Activated CD8-positive, alpha-beta memory T cell treated with anti-CD3 and anti-CD28 coated beads for 1 hour (primary cell): ENCODE measurements at places on chromosomes 5 and 9.

- DNase-seq, result no peak
These were observed 149.7 kb upstream of the FBXL17 start for GRCh38 chr5:108531367-108532128.

DNA sequence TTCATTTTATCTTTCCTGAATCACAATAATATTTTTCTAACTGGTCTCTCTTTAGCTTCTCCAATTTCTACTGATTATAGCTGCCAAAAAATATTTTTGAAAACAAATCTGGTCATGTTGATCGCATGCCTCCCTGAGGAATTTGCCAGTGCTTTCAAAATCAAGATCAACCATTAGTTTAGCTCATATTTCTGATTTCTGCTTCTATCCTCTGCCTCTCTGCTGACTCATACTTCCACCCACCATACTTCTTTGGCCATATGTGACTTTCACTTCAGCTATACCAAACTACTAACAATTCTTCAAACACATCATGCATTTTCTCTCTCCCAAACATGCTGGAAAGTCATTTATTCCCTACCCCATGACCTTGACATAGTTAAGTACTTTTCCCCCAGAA is 636.5 kb downstream of the TLE1 start:
- DNase-seq, result no peak

GRCh38 chr5:180464603-180464970 is 29.6 kb upstream of the CNOT6 start:
- no peak for DNase-seq

DNA sequence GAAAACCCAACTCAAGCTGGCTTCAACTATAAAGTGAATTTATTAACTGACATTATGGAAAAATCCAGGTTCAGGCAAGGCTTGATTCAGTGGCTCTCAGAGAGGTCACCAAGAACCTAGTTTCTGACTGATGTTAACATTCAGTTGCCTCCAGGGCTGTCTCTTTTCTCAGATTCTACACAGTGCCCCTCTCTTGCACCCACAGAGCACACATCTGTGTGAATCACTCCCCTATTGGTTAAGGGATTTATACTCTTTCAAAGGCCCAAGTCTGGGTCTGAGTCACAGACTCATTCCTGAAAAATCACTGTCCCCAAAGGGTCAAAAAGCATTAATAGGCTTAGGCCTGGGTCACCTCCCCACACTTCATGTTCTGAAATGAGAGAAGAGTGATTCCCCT is 6.2 kb upstream of the HAVCR2 start:
- no peak for DNase-seq

GRCh38 chr5:166845044-166845443 is 1446.4 kb upstream of the WWC1 start:
- DNase-seq, result no peak

DNA sequence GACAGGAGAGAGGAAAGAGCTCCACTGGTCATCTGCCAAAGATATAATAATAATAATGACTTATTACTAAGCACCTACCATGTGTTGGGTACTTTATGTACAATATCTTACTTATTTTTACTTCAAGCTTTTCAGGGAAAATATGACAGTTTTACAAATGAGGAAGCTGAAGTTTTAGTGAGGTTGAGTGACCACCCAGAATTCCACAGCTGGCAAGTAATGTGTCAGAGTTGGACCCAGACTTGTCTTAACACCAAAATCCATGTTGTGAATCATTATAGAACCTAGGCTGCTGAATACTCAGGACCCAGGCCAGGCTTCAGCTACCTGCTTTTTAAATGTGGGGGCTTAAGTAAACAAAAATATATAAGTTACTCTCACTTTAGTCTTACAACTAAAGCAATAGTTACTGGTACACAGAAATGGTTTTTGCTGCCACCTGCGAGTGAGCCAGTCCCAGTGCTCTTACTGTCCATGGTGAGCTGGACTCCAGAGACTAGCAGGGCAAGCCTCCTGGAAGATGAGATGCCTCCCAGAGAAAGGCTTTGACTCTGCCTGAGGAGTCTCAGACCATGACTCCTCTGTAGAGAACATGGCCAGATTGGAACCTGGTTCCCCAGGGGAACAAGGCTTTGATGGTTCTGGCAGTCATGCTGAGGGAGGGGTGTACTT is 29.9 kb downstream of the RUSC2 start:
- DNase-seq, result no peak

DNA sequence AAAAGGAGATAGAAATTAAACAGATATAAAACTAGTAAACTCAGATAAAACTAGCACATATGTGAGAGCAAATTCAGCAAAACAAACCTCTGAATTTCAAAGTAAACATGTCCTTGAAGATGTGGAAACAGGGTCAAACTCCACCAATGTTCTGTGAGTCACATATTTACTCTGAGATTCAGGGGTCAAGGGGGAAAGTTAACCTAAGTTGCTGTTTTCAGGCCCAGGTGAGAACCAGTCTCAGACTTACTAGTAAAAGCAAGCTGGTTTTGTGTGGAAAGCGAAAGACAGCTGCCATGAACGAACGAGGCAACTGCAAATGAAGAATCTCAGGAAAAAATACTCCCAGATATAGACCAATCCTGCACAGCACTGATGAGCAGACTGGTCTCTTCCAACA is 29.0 kb downstream of the PSMB7 start:
- no peak for DNase-seq

GRCh38 chr9:132669319-132669697 is 475 bp downstream of the DDX31 start:
- no peak for DNase-seq

DNA sequence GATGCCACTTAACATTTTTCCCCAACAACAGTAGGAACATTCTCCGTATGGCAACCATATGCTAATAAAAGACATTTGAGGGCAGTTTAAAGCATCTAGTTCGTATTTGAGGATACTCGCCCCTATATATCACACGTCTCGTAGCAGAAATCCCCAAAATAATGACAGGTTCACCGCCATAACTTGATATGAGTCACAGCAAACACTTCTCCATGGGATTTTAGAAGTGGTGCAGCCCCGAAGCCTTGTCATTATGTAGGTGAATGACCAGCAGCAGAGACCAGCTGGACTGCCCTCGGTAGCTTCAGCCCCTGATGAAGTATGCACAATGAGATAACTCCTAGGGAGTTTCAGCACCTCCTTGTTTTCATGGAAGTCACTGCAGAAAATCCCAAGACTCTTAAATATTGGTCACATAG is 2.0 kb downstream of the CTNND2 start:
- no peak for DNase-seq

DNA sequence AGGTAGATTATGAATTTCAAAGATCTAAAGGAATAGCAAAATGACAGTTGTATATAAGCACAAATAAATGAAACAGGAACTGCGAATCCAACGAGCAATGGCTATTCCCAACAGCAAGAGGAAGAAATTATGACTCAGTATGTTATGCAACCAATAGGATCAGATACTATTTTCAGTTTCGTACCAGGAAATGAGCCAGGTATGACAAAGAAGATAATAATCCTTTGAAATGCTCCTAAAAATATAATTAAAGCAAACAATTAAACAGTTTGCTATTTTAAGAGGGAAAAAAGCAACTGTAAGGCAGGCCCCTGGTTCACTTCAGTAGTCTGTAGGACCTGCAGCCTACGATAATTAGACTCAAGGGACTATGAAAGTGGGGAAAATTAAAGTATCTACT is 58.9 kb downstream of the AUH start:
- no peak for DNase-seq

DNA sequence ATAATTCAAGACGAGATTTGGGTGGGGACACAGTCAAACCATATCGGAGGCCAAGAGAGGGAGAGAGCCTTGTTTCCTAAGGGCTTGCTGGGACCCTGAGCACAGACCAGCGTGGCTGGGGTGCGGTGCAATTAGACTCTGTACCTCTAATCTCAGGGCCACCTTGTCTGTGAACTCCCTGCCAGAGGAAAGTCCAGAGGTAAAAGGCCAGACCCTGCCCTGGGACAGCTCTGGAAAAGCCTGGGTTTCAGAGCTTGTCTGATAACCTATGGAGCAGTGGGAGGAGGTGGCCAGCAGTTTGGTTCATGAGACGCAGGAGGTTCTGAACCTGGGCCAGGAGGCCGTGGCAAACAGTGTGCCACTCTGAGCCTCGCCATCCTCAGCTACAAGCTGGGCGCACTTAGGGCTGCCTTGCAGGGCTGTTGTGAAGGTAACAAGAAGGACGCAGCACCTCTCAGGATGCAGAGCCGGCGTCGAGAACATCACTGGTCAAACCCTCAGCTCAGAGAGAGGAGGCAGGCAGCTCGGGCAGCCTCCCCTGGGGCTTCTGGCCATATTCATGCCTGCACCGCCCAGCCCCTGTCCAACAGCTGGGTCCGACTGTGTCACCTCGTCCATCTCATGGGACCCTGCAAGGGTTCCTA is 4.8 kb upstream of the DOLPP1 start:
- no peak for DNase-seq

- DNase-seq, result no peak
These were observed 62.5 kb upstream of the CXCL14 start for GRCh38 chr5:135641319-135641718.

- peak; percentile 21 for DNase-seq
These were observed 151.1 kb upstream of the ERCC6L2 start for GRCh38 chr9:95724253-95724991.

DNA sequence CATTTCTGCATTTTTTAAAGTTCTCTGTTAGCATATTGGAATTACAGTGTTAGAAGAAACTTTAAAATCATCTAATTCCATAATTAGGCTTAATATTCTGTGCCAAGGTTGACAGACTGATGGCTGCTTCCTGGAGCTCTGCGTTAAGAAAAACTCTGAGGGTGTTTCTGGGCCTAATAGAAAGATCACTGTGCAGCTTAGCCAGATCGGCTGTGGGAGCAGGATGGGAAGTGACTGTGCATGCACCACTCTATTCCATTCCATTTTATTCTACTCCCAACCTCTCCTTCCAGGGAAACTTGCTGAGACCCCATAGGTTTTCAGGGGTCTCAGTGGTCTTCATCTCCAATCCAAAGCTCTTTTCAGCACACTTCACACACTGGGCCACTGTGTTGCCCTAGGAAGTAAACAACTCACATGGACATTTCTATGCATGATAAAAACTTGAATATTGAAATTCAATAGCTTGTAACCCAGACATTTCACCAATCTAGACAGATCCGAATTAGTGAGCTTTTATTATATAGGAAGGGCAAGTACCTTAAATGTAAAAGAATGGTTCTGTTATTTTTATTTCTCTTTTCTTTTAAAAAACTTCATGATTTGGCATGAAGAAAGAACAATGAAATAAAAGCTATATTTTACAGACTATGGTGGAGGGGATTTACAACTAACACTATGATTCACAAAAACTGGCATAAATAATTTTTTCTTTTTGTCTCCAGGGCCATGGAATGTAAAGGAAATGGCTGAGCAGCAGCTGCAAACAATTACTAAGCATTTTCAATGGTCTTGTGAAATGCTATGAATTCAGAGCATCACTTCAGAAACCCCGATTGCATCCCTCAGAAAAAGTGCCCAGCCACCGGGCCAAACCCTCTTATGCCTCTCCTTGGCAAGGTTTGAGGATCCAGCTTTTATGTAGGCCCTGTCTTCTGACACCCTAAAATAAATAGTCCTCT is 51.4 kb upstream of the DAB2 start:
- DNase-seq, result no peak

- no peak for DNase-seq
These were observed 184.2 kb downstream of the DMAC1 start for GRCh38 chr9:7615344-7615743.
